ENCODE measurements at places on chromosomes 13 and 19. TPM values are rescaled to one million over a fixed set of nuclear protein-coding genes. Genes with fewer than 3 reads are reported as not detected.

DNA sequence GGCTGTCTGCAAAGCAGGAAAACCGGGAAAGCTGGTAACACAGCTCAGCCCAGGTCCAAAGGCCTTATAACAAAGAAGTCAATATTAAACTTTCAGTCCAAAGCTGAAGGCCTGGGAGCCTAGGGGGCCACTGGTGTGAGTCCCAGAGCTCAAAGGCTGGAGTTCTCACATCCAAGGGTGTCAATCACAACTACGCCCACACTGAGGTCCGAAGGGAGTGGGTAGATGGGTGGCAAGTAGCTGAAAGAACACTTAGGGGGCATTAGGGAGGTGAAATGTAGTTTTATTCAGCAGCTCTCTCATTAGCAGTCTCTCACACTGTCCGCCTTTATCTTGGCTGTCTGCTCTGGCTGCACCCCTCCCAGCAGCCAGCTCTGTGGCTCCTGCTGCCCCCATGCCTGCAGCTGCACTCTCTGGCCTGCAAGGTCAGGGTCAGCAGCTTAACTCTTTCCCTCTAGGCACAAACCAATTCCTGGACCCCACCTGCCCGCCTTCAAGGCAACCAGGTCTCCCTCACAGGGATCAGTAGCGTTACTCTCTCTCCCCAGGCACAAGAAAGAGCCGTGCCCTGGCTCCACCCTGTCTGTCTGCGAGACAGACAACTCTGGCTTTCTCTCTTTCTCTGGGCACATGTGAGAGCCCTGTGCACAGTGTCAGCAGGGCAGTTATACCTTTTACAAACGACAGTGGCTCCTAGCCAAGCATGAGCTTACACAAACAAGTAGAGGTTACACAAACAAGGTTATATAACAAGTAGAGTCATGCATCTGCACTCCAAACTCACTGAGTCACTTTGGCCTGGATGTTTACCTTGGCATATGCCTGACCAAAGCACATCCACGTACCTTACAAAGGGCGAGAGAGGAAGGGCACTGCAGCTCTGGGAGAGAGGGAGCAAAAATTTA lies 249.4 kb upstream of the PCDH20 start:
- no peak for DNase-seq

DNA sequence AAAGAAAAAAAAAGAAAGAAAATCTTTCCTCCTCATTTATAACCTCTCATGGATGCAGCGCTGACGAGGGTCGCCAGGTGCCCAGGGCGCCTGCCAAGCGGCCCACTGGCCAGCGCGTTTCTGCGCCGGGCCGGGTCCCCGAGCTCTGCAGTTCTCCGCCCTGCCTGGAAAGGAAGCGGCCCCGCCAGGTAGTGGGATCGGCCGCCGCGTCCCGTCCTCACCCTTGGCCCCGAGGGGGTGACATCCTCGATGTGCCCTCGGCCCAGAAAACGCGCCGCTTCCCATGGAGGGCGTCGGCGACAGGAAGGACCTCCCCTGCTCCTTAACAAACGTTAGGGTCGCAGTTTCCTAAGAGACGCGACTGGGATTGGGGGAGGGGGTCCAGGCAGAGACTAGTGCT lies 56.9 kb downstream of the ZNF726 start:
- no peak for DNase-seq

Gene SHISA2
- total RNA-seq = 0.32 TPM

Gene KRTDAP
- total RNA-seq = not detected

Gene WDFY2
- total RNA-seq = 3.4 TPM

- DNase-seq = no peak
Measured at GRCh38 chr13:24664726-24665409, 15.3 kb upstream of the ATP12A start.
